Endothelial cell (in vitro differentiated cells): ENCODE measurements at places on chromosomes 13 and 19. TPM values are rescaled to one million over a fixed set of nuclear protein-coding genes. Genes with fewer than 3 reads are reported as not detected.

DNA sequence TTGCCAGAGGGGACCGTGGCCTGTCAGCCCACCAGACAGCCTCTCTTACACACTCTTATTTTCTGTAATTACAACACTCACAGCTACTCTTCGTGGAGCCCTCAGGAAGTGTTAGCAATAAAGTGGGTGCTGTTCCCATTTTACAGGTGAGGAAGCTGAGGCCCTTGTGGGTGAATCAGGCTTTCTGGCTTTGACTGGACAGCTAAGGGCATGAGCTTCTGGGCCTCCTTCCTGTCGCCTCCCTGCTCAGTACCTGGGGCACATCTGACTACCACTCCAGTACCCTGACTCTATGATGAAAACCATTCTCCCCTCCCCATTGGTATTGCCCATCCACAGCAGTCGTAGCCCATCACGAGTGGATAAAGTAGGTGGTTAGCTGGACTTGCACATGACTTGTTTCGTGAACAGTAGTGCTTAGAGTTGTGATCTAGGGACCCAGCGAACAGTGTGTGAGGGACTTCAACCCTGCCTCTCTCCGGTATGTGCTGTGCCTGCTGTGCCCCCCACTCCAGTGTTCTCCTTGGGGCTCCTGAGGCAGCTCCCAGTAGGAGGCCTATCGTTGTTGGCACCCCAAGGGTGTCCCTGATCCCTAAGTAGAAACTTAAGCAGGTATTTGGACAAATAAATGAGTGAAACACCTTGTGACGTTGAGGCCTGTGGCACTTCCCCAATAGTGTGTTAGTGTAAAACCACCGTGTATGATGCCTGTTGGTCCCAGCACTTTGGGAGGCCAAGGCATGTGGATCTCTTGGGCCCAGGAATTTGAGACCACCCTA, 38.6 kb downstream of the GATAD2A start:
- no peak for DNase-seq

DNA sequence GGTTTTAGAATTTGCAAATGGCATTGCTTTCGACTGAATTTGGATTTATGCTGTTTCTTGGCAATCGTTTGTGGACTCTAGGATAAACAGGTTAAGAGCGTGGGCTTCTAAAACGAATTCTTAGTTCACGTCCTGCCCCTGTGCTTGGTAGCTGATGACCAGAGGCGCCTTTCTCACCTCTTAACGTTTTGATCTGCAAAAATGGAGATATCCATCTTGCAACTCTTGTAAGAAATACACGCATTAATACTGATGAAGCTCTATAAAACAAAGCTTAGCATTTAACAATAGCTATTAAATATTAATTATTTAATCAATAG, 580 bp upstream of the KATNAL1 start:
- no peak for DNase-seq

Gene C19orf18
- total RNA-seq, result 1.8 TPM

Gene ACER1
- total RNA-seq, result not detected
